Kidney (tissue), 22 donors: ENCODE measurements at places on chromosomes 3 and 15.

DNA sequence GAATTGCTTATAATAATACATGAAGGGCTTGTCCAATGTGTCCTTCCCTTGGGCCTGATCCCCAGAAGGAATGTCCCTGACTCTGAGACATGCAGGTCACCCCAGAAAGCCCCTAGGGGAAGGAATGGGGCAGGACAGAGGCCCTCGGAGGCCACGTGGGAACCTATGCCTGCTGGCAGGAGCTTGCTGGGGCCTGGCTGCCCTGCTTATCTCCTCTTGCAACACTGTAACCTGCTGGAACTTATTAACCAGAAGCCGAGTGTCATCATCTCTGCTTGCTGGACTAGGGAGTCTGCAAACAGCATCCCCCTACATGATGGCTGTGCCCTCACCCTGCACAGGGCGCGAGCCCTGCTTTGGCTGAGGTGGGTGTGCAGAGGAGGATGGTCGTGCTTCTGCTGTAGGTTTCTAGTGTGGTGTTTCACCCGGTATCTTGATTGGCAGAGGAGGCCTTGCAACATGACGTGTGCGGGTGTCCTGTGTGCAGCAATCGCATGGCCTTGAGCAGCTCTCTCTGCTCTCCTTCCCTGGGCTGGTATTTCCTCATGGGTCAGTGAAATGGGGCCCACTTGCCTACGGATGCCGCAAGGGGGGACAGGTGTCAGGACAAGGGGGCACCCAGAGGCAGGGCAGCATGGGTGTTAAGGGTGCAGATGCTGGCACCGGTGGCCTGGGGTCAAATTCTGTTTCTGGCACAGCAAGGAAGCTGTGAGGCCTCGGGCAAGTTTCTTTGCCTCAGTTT lies 5.0 kb downstream of the CHST13 start:
- peak; percentile 49 for DNase-seq

- no peak for DNase-seq
Measured at GRCh38 chr3:71099997-71100719, 483.4 kb downstream of the FOXP1 start.

GRCh38 chr3:178393824-178394223 lies 142.4 kb upstream of the KCNMB2 start:
- no peak for DNase-seq

GRCh38 chr15:99324082-99324620 lies 72.9 kb downstream of the LRRC28 start:
- no peak for DNase-seq

GRCh38 chr15:29383367-29383766 lies 113.7 kb upstream of the NSMCE3 start:
- DNase-seq: no peak

DNA sequence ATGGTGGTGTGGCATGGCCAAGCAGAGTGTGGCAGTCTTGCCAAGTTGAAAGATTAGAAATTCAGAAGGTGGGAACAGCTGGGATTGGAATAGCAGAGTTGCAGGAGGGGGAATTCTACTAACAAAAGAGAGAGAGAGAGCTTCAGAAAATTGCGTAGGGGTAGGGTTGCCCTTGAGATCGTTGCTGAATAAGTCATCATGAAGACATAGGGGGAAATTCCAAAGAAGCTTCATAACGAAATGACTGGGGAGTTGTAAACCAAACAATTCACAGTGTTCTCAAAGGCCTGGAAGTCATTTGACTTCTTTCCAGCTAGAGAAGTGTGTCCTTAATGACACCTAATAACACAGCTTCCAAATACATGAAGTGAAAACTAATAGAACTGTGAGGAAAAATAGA lies 26.3 kb upstream of the TIPARP start:
- DNase-seq: no peak

- DNase-seq: no peak
Measured at GRCh38 chr15:39252134-39252470, 328.8 kb upstream of the THBS1 start.

- no peak for DNase-seq
Measured at GRCh38 chr3:9448071-9448470, 50.7 kb downstream of the SETD5 start.

DNA sequence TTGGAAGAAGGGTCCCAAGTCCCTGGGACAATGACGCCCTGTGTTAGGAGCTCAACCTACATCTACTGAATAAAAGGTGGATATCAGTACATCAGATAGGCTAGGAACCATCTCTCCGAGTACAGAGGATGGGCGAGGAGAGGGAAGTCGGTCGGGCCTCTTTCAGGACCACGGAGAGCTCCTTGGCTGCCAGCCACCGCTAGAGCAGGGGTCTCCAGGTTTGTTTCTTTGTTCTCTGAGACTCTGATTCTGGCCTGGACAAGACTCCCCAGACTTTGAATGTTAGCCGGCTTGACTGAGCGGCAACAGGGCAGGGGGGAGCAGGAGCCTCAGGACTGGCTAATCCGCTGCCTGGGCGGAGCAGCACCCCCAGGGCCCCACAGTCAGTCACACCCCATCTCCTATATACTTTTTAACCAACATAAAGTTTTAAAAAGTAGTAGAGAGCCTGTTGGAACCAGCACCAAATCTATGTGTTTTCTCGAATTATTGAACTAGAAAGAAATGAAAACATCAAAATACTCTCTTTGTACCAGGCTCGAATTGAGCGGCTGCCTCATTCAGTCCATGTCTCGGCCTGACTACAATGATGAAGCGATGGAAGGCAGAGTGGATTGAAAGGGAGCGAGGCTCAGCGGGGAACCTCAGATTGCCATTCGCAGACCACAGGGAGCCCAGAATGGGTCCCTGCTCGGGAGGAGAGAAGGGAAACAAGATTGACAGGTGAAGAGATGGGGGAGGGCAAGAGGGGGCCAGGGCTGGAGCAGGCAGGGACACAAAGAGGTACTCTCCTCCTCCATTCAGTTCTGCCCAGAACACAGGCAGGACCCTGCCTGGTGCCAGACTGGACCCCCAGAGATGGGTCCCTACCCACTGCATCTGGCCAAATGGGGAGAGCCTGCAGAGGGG lies 131.6 kb downstream of the TPRA1 start:
- DNase-seq: peak; percentile 87

- DNase-seq: no peak
Measured at GRCh38 chr3:154981201-154981600, 98.9 kb upstream of the MME start.

DNA sequence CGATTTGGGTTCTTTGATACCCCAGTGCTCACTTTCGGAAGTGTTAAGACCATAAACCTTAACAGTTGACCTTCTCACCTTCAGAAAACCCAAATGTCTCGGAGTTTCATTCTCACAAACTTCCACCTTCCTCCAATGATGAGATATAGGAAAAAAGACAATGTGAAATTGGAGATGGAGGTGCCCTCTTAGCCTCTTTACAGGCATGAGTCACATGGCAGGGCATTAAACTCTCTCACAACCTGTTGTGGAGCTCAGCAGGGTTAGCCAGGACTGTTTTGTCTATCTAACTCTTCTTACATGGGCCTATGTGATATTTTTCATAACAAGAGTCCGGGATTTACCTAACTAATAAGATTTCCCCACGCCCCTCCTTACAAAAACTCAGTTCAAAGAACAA lies 10.7 kb downstream of the AGTR1 start:
- no peak for DNase-seq

DNA sequence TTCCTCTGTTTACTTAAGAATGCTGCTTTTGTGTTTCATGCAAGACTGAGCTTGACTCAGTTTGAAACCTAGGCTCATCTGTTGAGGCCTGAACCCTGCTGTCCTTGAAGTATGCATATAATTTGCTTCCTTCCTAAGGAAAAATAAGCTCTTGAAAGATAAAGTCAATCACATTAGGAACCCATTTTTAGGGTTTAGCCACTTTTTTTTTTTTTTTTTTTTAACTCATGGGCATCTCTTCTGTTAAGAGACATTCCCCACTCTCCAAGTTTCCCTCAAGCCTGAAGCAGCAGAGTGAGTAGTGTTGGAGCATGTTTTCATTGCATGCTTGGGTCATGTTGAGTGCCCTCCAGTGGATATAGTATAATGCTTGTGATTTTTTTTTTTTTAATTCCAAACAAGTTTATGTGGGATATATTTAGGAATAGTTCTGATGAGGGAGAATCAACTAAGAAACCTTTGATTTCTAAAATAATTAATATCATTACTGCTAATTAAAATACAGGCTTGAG lies 3.6 kb downstream of the CTNNB1 start:
- DNase-seq: no peak

GRCh38 chr3:52498137-52499054 lies 3.3 kb downstream of the STAB1 start:
- DNase-seq: peak; percentile 16

GRCh38 chr3:49171775-49172500 lies 540 bp downstream of the KLHDC8B start:
- DNase-seq: peak; percentile 74

GRCh38 chr15:96087180-96087884 lies 243.2 kb upstream of the NR2F2 start:
- DNase-seq: peak; percentile 58

DNA sequence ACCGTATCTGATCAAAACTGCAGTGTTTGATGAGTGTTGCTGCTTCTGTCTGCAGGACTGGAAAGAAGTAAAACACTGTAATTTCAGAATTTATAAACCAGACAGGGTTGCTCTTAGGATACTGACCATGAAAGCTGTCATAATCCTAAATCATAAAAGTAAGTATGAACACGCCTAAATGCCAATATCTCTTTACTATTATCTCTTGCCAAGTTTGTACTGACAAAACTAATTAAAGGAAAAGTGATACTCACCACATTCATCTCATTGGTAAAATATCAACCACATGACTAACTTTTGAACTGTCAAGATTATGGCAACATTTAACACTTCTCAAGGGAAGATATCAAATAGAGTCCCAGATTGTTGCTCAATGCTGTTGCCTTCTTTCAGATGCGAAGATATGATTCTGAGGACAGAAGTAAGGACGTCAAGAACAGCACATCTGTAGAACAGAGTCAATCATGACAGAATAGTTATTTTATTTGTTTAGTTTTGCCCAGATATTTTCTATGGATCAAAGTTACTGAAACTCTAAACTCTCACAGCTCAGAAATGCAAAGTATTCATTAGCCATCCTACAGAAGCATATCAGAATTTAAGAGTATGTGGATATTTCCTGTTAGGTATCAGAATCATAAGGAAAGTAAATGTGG lies 61.4 kb upstream of the COL8A1 start:
- no peak for DNase-seq

DNA sequence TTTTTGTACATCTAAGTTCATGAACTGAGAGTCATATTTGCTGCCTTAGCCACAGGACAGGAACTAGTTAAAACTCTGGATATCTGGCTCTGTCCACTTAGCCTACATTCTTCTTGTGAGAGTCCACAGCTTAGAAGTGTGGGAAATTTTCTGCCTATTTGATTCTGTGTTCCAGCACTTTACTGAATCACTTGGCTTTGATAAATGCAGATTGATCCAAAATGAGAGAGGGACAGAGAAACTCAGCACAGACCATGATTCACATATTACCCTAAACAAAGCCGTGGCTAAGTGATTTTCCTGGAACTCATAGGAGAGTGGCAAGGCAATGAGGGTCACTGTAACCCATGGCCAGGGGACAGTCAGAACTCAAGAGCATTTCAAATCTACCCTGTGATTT lies 87.5 kb upstream of the CADPS start:
- no peak for DNase-seq

DNA sequence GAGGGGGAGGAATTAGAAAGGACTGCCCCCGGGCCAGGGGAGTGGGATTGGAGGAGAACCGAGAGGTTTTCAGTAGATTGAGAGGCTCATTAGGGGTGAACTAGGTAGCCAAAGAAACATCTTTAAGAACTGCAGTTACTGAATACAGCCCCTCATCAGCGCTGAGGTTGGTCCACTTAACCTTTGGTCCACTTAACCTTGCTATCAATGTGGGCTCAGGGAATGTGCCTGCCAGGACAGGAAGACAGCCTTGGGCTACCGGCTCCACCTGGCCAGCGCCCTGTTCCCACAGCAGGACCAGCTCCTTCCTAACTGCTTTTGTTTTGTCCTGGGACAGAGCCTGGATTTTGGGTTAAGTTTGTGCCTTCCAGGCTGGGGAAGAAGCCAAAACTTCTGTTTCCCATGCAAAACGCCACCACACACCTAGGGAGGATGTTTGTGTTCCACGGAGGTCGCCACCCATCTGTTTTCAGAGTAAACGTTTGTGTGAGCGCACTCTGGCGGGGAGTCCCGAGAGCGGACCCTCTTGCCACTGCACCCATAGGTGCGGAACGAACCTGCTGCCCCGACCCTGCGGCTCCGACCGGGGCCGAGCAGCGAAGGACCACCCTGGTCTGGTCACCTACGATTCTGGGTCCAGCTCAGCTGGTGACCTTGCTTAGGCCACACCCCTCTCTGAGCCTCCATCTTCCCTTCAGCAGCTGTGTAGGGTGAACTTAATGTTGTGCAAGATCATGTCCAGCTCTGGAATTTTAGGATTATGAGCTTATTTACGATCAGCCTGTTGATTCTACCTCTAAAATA lies 107.4 kb downstream of the VGLL4 start:
- DNase-seq: no peak

- no peak for DNase-seq
Measured at GRCh38 chr15:34993412-34993811, 5.3 kb upstream of the ZNF770 start.

GRCh38 chr15:68492855-68493254 lies 60.9 kb upstream of the ITGA11 start:
- no peak for DNase-seq

GRCh38 chr3:51704511-51704950 lies 2.3 kb upstream of the GRM2 start:
- DNase-seq: peak; percentile 32

- DNase-seq: no peak
Measured at GRCh38 chr3:111861391-111861790, 2.3 kb downstream of the PHLDB2 start.

GRCh38 chr3:111244760-111245159 lies 173.1 kb downstream of the NECTIN3 start:
- DNase-seq: no peak

DNA sequence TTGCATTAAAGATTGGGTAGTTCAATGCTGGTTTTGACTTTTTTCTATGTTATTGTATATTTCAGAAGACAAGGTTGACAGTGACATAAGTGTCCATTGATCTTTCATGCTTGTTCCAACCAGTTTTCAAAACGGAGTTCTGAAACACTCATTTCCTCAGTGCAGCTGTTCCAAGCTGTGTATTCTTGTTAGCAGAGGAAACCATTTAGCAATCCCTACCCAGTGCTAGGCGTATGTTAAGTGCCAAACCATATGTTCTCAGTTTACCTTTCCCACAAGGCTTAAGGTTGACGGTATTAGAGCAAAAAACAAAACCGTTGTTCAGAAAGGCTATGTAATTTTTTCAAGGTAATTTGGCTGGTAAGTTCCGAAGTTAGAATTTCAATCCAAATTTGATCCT lies 9.1 kb downstream of the ATOSA start:
- no peak for DNase-seq
